ENCODE measurements at places on chromosomes 4 and X. TPM values are rescaled to one million over a fixed set of nuclear protein-coding genes. Genes with fewer than 3 reads are reported as not detected.

Gene PAGE2
- 0.29 TPM for total RNA-seq

Gene PRDM8
- total RNA-seq: 1.1 TPM

DNA sequence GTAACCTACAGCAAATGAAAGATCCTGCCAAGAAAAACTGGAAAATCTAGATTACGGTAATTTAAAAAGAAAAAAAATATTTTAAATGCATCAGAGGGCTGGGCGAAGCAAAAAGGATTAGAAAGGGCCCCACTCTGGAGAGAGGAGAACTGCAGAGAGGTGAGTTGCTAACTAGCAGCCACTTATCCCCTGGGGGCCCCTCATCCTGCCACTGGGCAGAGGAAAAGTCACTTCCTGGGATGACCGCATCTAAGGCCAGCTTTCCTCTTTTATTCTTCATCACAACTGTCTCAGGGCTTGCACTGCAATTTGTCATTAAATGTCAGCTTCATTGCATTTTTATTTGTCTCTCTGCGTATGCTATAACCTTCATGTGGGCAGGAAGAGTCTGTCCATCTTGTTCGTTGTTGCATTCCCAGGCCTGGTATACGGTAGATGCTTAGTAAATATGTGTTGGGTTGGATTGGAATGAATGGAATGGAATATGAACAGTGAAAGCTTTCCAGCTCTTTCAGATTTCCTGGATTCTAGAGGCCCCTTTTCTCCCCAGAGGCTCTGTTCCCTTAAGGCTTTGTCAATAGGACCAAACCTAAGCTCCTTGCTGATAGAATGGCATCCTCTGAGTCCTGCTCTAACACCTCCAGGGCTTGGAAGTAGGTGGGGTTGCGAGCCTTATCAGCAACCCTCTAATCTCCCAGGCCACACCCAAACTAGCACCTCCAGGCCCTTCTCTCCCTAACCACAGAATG, 58.9 kb downstream of the TLR10 start:
- peak; percentile 8 for DNase-seq

DNA sequence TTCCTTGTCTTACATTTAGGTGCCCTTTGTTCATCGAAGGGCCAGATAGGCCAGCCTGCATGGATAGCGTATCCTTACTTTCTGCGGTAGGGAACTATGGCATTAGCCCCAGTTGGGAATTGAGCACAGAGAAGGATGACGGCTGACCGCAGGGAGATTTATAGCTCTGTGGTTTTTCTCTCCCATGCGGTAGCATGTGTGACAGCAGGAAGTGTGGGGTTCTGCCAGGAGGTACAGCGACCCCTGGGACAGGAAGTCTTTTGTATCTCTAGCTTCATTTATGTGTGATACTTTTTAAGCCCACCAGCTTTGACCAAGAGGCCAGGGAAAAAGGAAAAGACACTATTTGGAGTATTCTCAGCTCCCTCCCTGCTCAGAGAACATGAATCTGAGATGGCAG, 33.1 kb downstream of the GAB3 start:
- DNase-seq: peak; percentile 79

GRCh38 chr4:19214591-19215186, 1037.0 kb upstream of the SLIT2 start:
- no peak for DNase-seq

Measured in Daoy (cell line).